Epithelial cell of proximal tubule (primary cell): ENCODE measurements at places on chromosomes 2 and 18. TPM values are rescaled to one million over a fixed set of nuclear protein-coding genes. Genes with fewer than 3 reads are reported as not detected.

The SF3B1 gene
- 125 and 135 TPM in 2 replicates for total RNA-seq

- no peak for DNase-seq
Measured at GRCh38 chr2:171281110-171281509, 120.4 kb upstream of the TLK1 start.

GRCh38 chr2:163594497-163594896 lies 141.3 kb downstream of the FIGN start:
- DNase-seq: no peak

DNA sequence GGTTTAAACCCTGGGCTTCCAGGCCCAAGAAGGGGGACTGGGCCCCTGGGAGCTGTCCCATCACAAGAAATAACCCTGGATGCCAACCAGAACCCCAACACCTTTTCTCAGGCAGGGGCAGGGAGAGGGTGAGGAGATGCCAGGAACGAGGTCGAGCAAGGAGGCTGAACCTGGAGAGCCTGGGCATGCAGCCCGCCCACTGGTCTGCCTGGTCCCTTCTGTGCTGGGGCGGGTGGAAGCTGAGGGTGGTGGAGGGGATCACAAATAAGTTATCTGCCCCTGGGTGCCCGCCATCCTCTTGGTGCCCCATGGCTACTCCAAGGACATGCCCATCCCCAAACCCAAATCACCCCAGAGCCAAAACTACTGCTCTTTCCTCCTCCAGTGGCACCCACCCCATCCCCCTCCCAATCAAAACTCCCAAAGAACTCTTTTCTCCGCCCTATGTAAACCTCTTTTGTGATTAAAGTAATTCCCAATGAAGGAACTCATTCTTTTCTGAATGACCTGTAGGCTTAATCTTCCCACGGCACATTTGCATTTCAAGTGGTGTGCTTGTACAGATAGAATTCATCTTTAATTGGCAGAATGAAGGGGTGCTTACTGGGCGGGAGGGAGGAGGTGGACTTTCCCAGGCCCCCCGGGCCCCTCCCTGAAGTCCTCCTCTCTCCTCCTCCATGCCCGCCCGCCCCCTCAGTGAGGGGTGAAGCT lies 47.9 kb downstream of the EFR3B start:
- no peak for DNase-seq

GRCh38 chr2:71379086-71379485 lies 47.5 kb downstream of the ZNF638 start:
- peak; percentile 15 for DNase-seq

- DNase-seq: no peak
Measured at GRCh38 chr18:44946529-44947113, 265.9 kb downstream of the SETBP1 start.

DNA sequence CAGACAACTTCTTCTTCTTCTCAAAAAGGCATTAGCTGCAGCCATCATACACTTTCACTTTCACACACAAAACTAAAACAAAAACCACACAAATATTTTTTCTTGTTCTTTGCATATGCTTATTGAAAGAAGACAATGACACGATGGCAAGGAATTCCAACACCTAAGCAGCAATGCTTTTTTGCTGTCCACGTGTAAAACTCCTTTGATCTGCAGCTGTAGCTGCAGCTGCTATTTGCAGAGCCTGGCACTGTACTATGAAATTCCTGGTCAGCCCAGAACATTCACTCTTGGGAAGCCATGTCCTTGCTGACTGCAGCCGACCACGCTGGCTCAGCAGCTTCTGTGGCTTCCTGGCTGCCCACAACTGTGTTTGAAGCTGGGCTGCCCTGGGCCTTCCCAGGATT lies 316.2 kb downstream of the CDH2 start:
- DNase-seq: peak; percentile 2

The LIMS3 gene
- total RNA-seq: 1.7 and 9.3 TPM in 2 replicates
